ENCODE measurements at places on chromosomes 2 and 18.

GRCh38 chr2:64374686-64375085 is 79.3 kb upstream of the LGALSL start:
- peak; percentile 43 for DNase-seq

DNA sequence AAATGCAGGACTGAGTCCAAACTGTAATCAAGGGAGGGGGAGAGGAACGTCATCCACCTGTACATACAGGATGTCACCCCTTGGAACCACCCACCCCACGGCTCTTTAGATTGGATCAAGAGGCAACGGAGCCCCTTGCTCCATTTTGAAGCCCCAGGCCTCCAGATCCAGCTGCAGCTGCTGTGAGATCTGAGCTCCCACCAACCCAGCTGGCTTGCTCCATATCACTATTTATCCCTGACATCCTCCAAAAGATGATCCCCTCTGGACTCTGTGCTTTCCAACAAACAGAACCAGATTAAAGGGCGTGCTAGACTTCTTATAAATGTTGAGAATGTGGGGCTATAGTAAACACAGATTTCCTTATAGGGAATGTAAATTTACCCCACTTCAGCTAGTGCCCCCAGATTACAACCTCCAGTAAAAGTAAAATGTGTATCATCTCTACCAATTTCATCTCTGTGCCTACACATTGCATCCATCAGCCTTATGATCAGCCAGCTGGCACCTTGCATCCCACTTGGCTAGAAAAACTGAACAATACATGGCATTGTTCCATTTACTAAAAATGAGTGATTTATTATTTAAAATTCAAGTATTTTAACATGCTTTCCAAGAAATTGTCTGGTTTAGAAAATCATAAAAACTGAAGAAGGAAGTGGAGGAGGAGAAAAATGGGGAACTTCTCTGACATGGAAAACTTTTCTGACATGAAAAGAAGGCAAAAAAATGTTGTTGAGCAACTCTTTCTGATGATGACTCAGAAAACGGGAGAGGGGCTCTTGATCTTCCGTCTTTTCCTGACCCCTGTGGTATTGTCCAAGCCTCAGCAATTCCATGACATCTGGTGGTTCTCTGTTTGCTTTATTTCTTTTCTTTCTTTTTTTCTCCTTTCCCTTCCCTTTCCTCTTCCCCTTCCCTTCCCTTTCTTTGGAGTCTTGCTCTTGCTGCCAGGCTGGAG is 262.6 kb upstream of the THUMPD2 start:
- no peak for DNase-seq

DNA sequence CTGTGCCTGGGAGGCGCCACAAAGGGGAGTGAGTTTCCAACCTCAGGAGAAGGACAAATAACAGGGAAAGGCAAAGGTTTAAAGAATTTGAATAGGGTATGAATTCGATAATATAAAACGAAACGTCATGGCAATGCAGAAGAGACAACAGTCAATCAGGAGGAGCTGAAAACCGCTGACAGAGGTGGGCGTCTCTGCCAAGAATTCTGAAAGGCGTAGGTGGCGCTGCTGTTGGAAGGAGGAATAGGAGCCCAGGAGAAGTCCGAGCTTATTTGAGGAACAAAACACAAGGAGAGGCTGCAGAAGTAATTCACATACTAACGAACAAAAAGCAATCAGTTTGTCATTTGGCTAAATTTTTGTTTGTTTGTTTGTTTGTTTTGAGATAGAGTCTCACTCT is 485.8 kb upstream of the POU3F3 start:
- no peak for DNase-seq

- DNase-seq: peak; percentile 76
Measured at GRCh38 chr2:43169099-43169945, 57.1 kb downstream of the ZFP36L2 start.

GRCh38 chr2:217834744-217835513 is 167.9 kb downstream of the TNS1 start:
- peak; percentile 42 for DNase-seq

GRCh38 chr2:96344011-96344410 is 8.4 kb downstream of the NCAPH start:
- DNase-seq: no peak

DNA sequence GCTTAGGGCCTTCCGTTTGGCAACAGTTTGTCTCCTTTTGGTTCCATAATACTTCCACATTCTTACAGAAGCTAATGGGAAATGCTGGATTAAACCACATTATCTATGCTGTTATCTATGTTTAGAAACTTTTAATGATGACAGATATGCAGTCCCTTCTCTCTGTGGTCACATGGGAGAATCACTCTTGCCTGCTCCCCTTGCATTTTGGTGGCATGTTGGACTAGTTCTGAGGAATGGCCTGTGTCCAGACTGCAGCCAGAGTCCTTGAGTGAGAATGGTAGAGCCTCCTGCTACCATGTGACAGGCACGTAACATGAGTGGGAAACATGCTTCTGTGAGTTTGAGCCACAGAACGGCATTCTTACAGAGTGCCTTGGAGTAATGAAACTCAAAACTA is 19.2 kb downstream of the SPTBN1 start:
- DNase-seq: no peak

DNA sequence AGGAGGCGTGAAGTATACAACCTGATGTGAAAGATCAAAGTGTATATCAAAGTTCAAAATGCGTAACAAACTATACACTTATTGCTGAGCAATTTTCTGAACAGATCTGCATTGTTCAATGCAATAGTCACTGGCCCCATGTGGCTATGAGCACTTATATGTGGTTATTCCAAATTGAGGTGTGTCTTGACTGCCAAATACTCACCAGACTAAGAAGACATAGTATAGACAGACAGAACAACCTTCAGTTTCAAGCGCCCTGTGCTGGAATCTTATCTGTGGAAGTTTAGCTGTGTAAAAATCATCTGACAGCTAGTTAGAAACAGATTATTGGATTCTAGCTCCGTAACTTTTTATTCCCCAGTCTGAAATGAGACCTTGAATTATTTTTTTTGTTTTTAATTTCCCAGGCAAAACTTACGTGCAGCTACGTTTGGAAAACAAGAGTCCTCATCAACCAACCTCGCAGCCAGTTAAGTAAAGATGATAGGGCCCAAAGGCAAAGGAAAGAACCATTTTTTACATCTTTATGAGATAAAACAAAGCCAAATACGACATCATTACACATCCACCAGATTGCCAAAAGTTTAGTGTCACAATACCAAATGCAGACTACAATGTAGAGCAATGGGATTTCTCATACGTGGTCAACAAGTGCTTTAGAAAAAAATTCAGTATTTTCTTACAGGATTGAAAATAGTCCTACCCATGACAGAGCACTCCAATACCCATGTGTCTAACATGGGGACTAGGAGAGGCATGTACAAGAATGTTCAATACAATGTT is 37.2 kb downstream of the MBOAT2 start:
- DNase-seq: no peak

DNA sequence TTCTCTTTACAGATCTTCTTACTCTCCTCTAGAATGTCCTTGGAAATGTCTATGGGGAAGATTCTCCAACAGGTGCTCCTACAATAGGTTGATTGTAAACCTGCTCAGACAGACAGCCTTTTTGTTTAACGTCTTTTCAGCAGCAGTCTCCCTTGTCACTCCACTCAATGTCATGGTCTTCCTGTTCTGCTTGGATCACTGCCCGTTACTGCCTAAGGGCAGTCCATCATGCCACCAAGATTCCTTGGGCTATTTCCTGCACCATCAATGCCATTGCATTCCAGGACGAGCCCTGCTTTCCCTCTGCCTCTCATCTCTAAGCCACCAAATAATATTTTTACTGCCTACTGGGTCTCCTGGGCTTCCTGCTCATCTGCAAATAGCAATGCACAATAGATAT is 97.4 kb upstream of the GALNT5 start:
- no peak for DNase-seq

DNA sequence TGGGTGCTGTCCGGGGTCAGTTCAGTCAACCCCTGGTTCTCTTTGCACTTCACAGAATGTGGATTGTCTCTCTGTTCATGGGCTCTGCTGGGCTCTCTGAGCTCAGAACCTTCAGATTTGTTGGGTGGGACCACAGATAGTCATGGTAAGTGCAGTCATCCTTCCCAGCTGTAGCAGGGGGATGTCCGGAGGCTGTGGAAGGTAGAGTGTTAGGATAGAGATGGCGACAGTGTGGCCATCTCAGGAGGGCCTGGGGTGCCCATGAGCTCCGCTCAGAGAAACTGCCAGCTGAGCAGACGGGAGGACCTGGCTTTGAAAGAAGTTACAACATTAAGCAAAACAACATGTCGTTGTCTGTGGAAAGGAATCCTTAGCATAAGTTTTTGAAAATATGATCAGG is 149.8 kb downstream of the FAM210A start:
- no peak for DNase-seq

- DNase-seq: no peak
Measured at GRCh38 chr2:207040696-207041095, 101.4 kb downstream of the CPO start.

DNA sequence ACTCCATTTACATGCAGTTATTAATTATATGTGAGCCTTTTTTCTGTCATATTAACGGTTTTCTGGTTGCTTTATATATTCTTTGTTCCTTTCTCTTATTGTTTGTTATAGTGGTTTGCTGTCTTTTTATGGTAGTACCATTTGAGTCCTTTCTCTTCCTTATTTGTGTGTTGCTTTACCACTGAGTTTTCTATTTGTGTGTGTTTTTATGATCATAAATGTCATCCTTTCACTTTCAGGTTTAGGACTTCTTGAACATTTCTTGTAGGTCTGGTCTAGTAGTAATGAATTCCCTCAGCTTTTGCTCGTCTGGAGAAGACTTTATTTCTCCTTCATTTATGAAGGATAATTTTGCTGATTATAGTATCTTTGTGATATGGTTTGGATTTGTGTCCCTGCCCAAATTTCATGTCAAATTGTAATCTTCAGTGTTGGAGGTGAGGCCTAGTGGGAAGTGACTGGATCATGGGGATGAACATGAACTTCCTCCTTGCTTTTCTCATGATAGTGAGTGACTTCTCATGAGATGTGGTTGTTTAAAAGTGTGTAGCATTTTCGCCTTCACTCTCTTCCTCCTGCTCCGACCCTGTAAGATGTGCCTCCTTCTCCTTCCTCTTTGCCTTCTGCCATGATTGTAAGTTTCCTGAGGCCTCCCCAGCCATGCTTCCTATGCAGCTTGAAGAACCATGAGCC is 11.5 kb downstream of the GCC2 start:
- no peak for DNase-seq

DNA sequence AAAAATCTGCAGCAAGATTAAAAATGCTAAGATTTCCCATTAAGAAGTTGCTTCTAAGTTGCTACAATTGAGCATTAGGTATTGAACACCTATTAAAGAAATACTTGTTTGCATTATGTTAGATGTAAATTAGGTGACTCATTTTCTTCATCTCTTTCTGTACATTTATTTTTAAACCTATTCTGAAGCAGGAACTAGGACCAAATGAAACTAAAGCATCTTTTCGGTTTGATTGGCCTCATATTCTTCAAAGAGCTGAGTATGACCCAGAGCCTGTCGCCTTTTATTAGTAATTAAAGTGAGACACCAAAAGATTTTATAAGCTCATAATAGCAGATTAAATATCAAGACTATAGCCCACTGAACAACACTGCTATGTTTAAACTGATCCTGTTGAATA is 83.4 kb upstream of the ZEB2 start:
- DNase-seq: no peak

DNA sequence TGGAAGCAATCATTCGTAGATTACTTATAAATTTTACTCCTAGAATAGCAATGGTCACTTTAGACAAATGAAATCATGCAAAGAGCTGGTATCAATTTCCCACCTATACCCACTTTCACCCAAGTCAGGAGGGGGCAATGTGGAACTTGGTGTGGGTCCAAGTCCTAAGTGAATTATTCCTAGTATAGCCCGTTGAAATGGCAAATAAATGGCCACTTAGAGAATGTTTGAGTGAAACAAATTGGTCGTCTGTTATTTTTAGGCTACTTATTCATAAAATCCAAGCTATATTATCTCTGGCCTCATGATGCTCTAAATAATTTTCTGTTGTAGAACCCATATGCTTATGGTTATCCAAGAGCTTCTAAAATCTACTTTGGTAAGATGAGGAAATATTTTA is 98.1 kb downstream of the MYO3B start:
- no peak for DNase-seq

GRCh38 chr2:133193544-133194361 is 374.5 kb downstream of the NCKAP5 start:
- DNase-seq: no peak

Measured in right cardiac atrium (tissue), 5 donors.